ENCODE measurements at places on chromosomes 4 and X. TPM values are rescaled to one million over a fixed set of nuclear protein-coding genes. Genes with fewer than 3 reads are reported as not detected.
A peak's percentile ranks its signal among the peaks of the same experiment; 100 is the strongest.

FATE1 gene
- not detected for total RNA-seq

GRCh38 chr4:134189480-134189879 is 12.1 kb downstream of the PABPC4L start:
- H3K27ac ChIP-seq: no peak overlapping the region
- no peaks in the 10 kb centered on the region for H3K36me3 ChIP-seq
- no peak for DNase-seq
- H3K4me3 ChIP-seq: no peak overlapping the region
- no peaks in the 10 kb centered on the region for H3K4me1 ChIP-seq

DNA sequence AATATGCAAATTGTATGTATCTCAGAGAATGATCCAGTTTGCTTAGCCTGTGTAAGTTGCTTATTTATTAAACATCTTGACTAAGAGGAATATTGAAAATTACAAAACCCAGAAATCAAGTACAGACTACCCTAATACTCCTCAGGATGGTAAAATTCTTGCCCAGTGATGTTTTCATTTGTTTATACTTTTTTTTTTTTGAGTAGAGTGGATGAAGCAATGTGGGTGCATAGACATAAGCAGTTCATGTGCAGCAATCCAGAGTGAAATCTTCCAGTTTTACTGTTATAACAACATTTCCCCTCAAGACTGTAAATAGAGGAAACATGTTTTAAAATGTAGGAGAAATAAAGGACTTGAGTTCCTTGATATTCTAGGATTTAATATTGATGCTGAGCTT is 4.7 kb downstream of the GLRB start:
- H3K4me3 ChIP-seq: no peak overlapping the region
- H3K4me1 ChIP-seq: no peaks in the 10 kb centered on the region
- no peak overlapping the region for H3K27ac ChIP-seq
- no peaks in the 10 kb centered on the region for H3K36me3 ChIP-seq
- DNase-seq: no peak

FAAH2 gene
- total RNA-seq: 0.42 TPM

- no peak overlapping the region for H3K27ac ChIP-seq
- no peaks in the 10 kb centered on the region for H3K4me1 ChIP-seq
- H3K4me3 ChIP-seq: no peak overlapping the region
Observed at GRCh38 chr4:47876310-47876709, 38.1 kb downstream of the NFXL1 start.

DNA sequence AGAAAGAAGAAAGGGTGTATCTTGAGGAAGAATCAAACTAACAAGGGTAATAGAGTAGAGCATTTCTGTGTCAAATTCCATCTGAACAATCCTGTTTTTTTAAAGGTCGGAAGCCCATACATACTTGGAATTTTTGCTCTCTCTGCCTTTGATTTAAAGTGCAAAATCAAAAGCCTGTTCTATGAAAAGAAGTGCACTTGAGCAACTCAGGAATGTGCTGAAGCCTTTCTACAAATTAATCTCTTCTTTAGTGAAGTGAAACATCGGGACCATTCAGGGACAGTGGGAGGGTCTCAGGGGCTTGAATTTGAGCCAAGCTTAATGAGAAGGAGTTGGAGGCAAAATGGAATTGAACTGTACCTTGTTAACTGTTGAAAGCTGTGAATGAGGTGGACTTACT is 1008.5 kb upstream of the LCORL start:
- H3K36me3 ChIP-seq: no peaks in the 10 kb centered on the region
- H3K4me1 ChIP-seq: peaks cover 11% of the 10 kb centered on the region
- no peaks in the 10 kb centered on the region for H3K27me3 ChIP-seq
- H3K27ac ChIP-seq: no peak overlapping the region

TKTL2 gene
- total RNA-seq: not detected

STAP1 gene
- total RNA-seq: not detected

TRIM60 gene
- not detected for total RNA-seq

DNA sequence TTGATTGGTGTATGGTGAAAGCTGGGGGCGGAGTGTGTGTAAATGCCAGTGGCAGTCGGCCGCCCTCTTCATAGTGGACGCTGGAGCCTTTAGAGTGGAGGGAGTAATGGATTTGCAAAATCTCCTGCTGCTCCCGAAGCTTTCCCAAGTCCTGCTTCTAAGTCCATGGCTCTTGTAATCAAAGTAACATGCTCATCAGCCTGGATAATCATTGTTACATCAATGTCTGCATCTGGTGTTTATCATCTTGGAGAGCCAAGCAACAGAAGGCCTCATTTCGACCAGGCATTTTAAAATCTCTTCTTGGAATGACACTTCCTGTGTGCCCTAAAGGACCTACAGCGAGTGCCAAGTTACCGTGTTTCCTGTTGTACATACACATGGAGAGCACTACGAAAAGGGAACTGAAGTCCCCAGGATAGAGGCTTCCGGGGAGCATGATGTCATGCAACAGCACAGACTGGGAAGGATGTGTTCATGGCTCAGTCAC is 32.2 kb downstream of the UNC5C start:
- H3K4me3 ChIP-seq: no peak overlapping the region
- no peak overlapping the region for H3K27ac ChIP-seq
- H3K27me3 ChIP-seq: no peaks in the 10 kb centered on the region
- no peaks in the 10 kb centered on the region for H3K36me3 ChIP-seq
- no peaks in the 10 kb centered on the region for H3K4me1 ChIP-seq

DNA sequence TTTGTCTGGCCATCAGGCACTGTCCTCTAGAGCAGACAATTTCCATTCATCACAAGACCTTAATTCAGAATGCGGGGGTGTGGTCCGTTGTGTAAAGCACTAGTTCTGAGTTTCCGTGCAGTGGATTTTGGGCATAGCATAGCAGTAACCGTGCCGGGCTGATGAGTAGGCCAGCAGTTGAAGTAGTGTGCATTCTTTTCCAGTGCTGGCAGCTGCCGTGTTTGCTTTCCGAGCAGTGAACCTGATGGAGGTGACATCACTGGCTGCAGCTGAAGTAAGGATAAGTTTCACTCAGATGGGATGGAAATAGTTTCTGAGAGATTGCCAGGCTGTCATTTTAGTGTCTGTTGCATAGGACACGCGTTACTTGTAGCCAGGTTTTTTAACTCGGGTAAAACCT is 107.0 kb upstream of the STIM2 start:
- H3K36me3 ChIP-seq: no peaks in the 10 kb centered on the region
- no peaks in the 10 kb centered on the region for H3K27me3 ChIP-seq
- H3K4me1 ChIP-seq: no peaks in the 10 kb centered on the region
- no peak overlapping the region for H3K27ac ChIP-seq
- no peak overlapping the region for H3K4me3 ChIP-seq
- no peak for DNase-seq

DNA sequence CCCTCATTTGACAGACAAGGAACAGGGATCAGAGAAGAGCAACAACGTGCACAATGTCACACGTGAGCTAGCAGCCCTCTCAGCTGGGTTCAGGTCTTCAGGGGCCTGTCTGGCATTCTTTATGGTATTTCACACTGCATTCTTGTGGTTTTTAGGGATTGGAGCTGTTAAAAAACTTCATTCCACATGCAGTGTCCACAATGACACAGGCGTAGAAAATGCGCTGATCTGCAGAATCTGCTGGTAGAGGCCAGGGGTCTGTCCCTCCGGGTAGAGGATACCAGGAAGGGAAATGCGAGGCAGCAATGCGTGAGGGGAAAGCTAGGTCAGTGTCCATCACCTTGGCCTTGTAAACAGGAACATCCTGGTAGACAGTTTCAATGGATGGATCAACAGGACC is 36.6 kb downstream of the MAP7D3 start:
- peak overlapping the region; percentile 97 for H3K27ac ChIP-seq
- peaks cover 7% of the 10 kb centered on the region for H3K36me3 ChIP-seq
- H3K27me3 ChIP-seq: no peaks in the 10 kb centered on the region
- H3K4me3 ChIP-seq: no peak overlapping the region
- DNase-seq: no peak

DNA sequence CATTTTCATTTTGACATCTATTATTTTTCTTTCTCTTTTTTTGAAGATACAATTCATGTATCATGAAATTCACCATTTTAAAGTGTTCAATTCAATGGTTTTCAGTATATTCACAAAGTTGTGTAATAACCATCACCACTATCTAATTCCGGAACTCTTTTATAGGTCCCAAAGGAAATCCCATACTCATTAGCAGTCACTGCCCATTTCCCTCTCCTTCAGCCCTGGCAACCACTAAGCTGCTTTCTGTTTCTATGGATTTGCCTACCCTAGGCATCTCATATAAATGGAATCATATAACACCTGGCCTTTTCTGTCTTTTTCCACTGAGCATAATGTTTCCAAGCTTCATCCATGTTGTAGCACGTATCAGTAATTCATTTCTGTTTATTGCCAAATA is 3.2 kb upstream of the FGF2 start:
- no peaks in the 10 kb centered on the region for H3K27me3 ChIP-seq
- H3K4me1 ChIP-seq: peaks cover 12% of the 10 kb centered on the region
- no peak overlapping the region for H3K4me3 ChIP-seq
- no peak overlapping the region for H3K27ac ChIP-seq
- H3K36me3 ChIP-seq: no peaks in the 10 kb centered on the region
- no peak for DNase-seq

- no peaks in the 10 kb centered on the region for H3K27me3 ChIP-seq
- no peak for DNase-seq
- H3K36me3 ChIP-seq: no peaks in the 10 kb centered on the region
- H3K4me1 ChIP-seq: no peaks in the 10 kb centered on the region
- H3K27ac ChIP-seq: no peak overlapping the region
Observed at GRCh38 chrX:151641564-151641963, 53.7 kb upstream of the PRRG3 start.

Measured in esophagus muscularis mucosa (tissue), 4 donors.